ENCODE measurements at places on chromosomes 11 and 22.

GRCh38 chr11:58178444-58178843 is 10.4 kb upstream of the OR9Q2 start:
- no peak for DNase-seq

GRCh38 chr22:38461057-38461413 is 6.0 kb upstream of the KCNJ4 start:
- DNase-seq, result no peak

- no peak for DNase-seq
Measured at GRCh38 chr22:44080936-44081861, 57.1 kb downstream of the PARVB start.

- no peak for DNase-seq
Measured at GRCh38 chr11:110919241-110919922, 207.1 kb upstream of the ARHGAP20 start.

DNA sequence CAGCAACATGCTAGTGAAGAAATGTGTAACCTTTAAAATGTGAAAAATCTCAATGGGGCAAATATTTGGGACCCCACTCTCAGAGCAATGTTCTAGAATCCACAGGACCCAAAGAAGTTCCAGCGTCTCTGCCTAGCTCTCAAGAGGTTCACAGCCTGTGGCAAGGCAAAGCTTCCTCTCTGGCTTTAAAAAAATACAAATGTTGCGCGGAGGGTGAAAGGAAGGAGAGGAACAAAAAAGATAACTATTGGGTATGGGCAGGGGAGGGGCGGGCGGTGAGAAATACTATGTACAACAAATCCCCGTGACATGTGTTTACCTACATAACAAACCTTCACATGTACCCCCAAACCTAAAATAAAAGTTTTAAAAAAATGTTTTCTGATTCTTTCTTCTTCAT is 53.6 kb downstream of the PITPNB start:
- no peak for DNase-seq

- DNase-seq, result no peak
Measured at GRCh38 chr11:61737131-61737530, 15.3 kb upstream of the MYRF start.

DNA sequence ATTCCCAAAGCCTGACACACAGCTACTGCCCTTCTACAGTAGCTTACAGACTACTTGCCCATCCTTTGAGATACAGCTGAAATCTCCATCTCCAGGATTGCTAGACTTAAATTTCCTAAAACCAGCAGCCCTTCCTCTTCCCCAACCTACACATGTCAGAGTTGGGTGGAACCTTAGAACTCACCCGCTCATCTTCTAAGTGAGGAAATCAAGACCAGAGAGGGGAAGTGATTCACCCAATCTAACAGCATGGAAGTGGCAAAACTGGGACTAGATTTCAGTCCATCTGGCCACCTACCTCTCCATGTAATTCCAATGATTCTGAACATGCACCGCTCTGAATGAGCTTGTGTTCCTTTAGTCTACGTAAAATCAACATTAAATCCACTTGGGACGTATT is 1.0 kb upstream of the TMEM86A start:
- no peak for DNase-seq

- no peak for DNase-seq
Measured at GRCh38 chr11:86781546-86781945, 18.8 kb upstream of the PRSS23 start.

DNA sequence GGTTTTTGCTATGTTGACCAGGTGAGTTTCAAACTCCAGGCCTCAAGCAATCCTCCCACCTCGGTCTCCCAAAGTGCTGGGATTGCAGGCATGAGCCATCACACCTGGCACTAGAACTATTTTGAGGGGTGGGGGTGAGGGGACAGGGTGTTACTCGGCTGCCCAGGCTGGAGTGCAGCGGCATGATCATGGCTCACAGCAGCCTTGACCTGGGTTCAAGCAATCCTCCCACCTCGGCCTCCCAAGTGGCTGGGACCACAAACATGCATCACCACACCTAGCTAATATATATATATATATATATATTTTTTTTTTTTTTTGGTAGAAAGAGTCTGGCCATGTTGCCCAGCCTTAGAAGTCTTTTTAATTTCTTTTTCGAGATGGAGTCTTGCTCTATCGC is 17.1 kb upstream of the IFITM3 start:
- no peak for DNase-seq

GRCh38 chr11:75240311-75241035 is at the start of gene TPBGL:
Gene TPBGL (plus strand): TSS chr11:75240774. CDS start chr11:75241050, 276 bp downstream.
- DNase-seq, result no peak

DNA sequence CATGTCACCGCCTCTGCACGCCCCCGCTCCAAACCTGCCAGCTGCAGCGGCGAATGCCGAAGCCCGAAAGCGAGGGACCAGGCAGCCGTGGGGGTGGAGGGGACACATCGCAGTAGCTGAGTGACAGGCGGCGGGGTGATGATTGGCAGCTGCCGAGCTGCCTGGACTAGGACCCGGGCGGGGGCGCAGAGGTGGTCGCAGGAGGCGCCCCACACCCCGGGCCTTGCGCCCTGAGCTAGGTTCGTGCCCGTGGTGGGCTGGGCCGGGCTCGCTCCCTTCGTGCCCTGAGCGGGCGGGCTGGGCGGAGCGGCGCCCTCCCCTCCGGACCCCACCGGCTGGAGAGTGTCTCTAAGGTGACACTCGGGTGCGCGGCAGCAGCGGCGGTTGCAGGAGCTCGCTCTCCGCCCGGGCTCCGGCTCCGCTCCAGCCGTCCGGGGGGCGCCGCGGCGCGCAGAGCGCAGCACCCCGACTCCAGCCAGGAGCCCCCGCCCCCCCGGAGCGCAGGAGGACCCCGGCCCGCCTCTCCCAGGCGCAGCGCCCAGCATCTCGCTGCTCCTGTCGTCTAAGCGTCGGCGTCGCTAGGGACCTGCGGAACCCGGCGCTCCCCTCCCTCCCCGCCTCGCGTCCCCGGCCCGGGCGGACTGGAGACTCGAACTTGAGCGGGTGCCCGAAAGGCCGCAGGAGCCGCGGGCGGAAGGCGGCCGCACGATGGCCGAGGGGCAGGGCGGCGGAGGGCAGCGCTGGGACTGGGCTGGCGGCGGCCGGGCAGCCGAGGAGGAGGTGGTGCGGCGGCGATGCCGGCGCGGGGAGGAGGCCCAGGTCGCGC is 14.5 kb upstream of the DGKZ start:
- no peak for DNase-seq

- DNase-seq, result no peak
Measured at GRCh38 chr22:37906364-37907008, 389 bp downstream of the MICALL1 start.

DNA sequence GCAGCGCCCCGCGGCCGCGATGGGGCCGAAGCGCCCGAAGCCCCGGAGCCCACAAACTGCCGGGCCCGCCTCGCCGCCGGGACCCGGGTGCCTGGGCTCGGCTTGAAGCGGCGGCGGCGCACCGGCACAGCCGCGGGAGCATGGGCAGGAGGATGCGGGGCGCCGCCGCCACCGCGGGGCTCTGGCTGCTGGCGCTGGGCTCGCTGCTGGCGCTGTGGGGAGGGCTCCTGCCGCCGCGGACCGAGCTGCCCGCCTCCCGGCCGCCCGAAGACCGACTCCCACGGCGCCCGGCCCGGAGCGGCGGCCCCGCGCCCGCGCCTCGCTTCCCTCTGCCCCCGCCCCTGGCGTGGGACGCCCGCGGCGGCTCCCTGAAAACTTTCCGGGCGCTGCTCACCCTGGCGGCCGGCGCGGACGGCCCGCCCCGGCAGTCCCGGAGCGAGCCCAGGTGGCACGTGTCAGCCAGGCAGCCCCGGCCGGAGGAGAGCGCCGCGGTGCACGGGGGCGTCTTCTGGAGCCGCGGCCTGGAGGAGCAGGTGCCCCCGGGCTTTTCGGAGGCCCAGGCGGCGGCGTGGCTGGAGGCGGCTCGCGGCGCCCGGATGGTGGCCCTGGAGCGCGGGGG is 346 bp downstream of the FJX1 start:
- no peak for DNase-seq
